ENCODE measurements at places on chromosomes 4 and X.

DNA sequence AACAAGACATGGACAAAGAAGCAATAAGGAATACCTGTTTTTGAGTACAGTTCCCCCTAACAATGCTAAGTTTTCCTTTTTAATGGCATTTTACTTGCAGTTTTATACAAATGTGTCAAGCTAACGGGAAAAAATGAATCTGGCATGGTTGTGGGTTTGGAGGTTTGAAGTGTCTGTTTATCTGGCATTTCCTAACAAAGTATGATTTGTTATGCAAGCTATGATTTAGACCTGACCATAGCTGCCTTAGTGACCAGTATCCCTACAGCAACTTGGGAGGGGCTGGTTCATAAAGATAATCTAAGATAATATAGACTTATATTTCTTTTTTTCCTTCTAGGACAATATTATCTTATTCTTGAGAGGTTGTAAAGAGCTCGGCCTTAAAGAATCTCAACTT, 60.6 kb downstream of the LIMCH1 start:
- no peak for DNase-seq

- no peak for DNase-seq
Observed at GRCh38 chr4:26992657-26993361, 132.2 kb downstream of the STIM2 start.

DNA sequence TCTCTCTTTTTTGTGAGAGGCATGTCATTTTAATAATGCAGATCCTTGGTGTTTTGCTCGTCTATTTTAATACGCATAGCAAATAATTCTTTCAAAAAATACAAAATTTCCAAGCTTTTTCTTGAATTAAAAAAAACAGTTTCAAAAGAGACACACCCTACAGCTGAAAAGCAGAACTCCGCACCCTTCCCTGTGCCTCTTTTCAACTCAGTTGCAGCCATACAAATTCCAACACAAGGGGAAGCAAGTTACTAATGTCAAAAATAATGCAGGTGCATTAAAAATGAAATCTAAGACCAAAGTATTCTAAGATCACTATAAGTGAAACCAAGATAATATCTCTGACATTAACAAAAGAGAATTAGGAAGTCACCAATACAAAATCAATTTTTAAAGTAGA, 66.6 kb downstream of the NR3C2 start:
- DNase-seq = no peak

- DNase-seq = no peak
Observed at GRCh38 chrX:119402588-119402987, 3.5 kb downstream of the SLC25A43 start.

- no peak for DNase-seq
Observed at GRCh38 chr4:109007976-109008375, 245.1 kb upstream of the ETNPPL start.

GRCh38 chrX:71191248-71191647, 31.8 kb upstream of the GJB1 start:
- no peak for DNase-seq

All from activated T-helper 1 cell treated with Interleukin-2 at 50 U/mL for 16 hours (primary cell).